Cerebellum (tissue), 4 donors: ENCODE measurements at places on chromosomes 4 and X. TPM values are rescaled to one million over a fixed set of nuclear protein-coding genes. Genes with fewer than 3 reads are reported as not detected.

P2RY4 gene
- total RNA-seq: 0.54 TPM

TBC1D8B gene
- total RNA-seq: 1.6 TPM

AIFM1 gene
- 9.6 TPM for total RNA-seq

GLOD5 gene
- total RNA-seq: not detected

RAB39B gene
- total RNA-seq: 20.1 TPM

GRIA3 gene
- total RNA-seq: 33.8 TPM

TENM3 gene
- 163 TPM for total RNA-seq

OPRPN gene
- not detected for total RNA-seq
